Naive B cell (primary cell): ENCODE measurements at places on chromosomes 16 and 17. TPM values are rescaled to one million over a fixed set of nuclear protein-coding genes. Genes with fewer than 3 reads are reported as not detected.
A peak's percentile ranks its signal among the peaks of the same experiment; 100 is the strongest.

GRCh38 chr16:17069681-17070080 is 401.1 kb downstream of the XYLT1 start:
- peaks cover 5% of the 10 kb centered on the region for H3K27me3 ChIP-seq
- no peak overlapping the region for H3K4me3 ChIP-seq
- no peak for DNase-seq
- H3K36me3 ChIP-seq = no peaks in the 10 kb centered on the region
- no peak overlapping the region for H3K27ac ChIP-seq

DNA sequence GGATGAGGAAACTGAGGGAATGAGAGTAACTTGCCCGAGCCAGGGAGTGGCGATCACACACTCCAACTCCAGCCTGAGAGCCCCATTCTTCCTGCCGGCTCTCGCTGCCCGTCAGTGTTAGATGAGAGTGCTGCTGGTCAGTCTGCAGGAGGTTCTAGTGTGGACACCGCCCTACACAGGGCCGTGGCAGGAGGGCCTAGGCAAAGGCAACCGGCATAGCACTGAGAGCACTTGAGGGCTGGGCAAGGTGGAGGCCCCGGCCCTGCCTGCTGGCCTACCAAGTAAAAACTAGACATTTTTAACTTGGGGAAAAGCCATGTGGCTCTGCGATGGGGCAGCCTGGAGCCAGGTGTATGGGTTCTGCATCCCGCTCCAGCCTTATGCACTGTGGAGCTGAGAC is 354.8 kb downstream of the SEC14L1 start:
- no peak overlapping the region for H3K4me3 ChIP-seq
- H3K27ac ChIP-seq = peak overlapping the region; percentile 90
- no peak for DNase-seq
- H3K27me3 ChIP-seq = no peaks in the 10 kb centered on the region
- peaks cover 9% of the 10 kb centered on the region for H3K36me3 ChIP-seq

- H3K27ac ChIP-seq = peak overlapping the region; percentile 97
- peaks cover 4% of the 10 kb centered on the region for H3K27me3 ChIP-seq
- peaks cover 7% of the 10 kb centered on the region for H3K36me3 ChIP-seq
- peaks cover 10% of the 10 kb centered on the region for H3K4me1 ChIP-seq
- H3K4me3 ChIP-seq = peak overlapping the region; percentile 100
These were observed 850 bp downstream of the GINS3 start for GRCh38 chr16:58393138-58393504.

- DNase-seq = no peak
- no peak overlapping the region for H3K27ac ChIP-seq
- H3K36me3 ChIP-seq = no peaks in the 10 kb centered on the region
- peak overlapping the region; percentile 79 for H3K4me3 ChIP-seq
- H3K27me3 ChIP-seq = peaks cover 50% of the 10 kb centered on the region
These were observed 22.2 kb upstream of the C17orf113 start for GRCh38 chr17:42072323-42073187.

DNA sequence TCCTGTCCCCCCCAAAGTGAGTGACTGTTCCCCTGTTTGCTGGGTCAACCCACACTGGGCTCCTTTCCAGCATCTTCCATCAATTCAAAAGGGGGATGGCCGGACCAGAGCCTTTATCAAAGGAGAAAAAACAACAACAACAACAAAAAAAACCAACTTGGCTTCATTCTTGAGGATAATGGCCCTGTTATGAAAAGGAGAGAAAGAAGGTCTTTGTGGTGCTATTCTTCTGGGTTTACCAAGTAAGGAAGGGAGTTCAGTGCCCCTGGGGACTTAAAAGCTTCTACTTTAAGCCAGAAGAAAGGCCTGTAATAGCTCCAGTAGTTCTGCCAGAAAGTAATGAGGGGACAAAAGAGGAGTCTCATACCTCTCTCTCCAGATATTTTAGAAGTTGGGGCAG is 71.5 kb downstream of the RGS9 start:
- H3K36me3 ChIP-seq = no peaks in the 10 kb centered on the region
- H3K4me3 ChIP-seq = no peak overlapping the region
- peaks cover 12% of the 10 kb centered on the region for H3K27me3 ChIP-seq

DNA sequence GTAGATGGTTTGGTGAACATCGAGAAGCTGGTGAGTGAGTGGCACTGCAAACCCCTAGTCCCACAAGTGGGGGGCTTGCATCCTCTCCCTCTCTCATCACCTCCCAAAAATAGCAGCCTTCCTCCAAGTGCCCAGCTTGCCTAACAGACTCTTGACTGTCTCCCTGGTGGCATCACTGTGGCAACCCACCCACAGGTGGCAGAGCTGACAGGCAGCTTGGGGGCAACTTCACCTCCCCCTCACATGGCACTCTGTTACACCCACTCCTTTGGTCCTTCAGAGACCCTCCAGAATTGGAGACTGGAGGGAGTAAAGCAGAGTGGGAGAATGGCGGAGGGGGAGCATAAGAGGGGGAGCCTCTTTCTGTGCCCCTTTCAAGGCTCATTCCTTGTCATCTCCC is 15.7 kb downstream of the RAPGEFL1 start:
- peaks cover 3% of the 10 kb centered on the region for H3K27me3 ChIP-seq
- no peaks in the 10 kb centered on the region for H3K36me3 ChIP-seq
- peaks cover 11% of the 10 kb centered on the region for H3K4me1 ChIP-seq
- no peak for DNase-seq

DNA sequence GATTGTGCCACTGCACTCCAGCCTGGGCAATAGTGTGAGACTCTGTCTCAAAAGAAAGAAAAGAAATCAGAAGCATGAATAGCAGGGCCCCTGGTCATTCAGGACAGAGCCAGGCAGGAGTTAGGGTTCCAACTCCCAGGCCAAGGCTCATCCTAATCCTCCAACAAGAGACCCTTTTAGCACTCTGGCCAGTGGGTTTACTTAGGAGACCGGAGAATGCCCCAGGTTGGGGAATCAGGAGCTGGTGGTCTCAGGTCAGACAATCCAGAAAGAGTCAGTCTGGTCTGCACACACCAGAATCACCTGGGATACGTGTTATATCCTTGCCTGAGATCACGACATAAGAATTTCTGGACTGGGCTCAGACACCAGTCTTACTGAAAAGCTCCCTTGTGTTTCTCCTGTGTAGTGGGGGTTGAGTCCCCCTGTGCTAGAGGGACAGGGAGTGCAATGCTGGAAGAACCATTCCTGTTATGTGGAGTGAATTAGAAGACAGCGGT is 48.7 kb downstream of the CCDC42 start:
- H3K36me3 ChIP-seq = peaks cover 2% of the 10 kb centered on the region
- DNase-seq = no peak
- H3K4me1 ChIP-seq = peaks cover 5% of the 10 kb centered on the region
- H3K4me3 ChIP-seq = no peak overlapping the region
- H3K27ac ChIP-seq = no peak overlapping the region

The ERCC4 gene
- 12.5 TPM for polyA plus RNA-seq

The MPV17L gene
- polyA plus RNA-seq = not detected

The CSH1 gene
- polyA plus RNA-seq = not detected

The NPTX1 gene
- not detected for polyA plus RNA-seq

The RASD1 gene
- 0.21 TPM for polyA plus RNA-seq

The MIF4GD gene
- 95.1 TPM for polyA plus RNA-seq
